Small intestine (tissue), 16 donors: ENCODE measurements at places on chromosomes 7 and 10.

DNA sequence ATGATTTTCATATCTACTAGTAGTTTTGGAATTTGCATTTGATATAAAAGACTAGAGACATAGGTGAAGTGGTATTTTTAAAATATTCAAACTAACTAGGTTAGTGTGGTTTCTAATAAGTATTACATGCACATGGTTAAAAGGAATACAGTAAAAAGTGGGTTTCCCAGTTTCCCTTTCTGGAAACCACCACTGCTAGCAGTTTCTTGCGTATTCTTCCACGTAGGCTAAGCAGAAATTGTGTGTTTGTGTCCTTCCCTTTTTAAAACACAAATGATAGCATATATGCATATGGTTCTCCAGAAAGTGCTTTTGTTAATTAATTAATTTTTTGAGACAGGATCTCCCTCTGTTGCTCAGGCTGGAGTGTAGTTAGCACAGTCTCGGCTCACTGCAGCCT lies 15.4 kb downstream of the NRF1 start:
- DNase-seq = no peak
- H3K27ac ChIP-seq = no peak overlapping the region
- no peaks in the 10 kb centered on the region for H3K36me3 ChIP-seq
- no peaks in the 10 kb centered on the region for H3K27me3 ChIP-seq
- no peaks in the 10 kb centered on the region for H3K4me1 ChIP-seq
- H3K4me3 ChIP-seq = no peak overlapping the region

- no peak overlapping the region for H3K4me3 ChIP-seq
- H3K27ac ChIP-seq = no peak overlapping the region
- no peak for DNase-seq
- H3K36me3 ChIP-seq = no peaks in the 10 kb centered on the region
These were observed 101.5 kb downstream of the RNF216 start for GRCh38 chr7:5679813-5680473.

- no peaks in the 10 kb centered on the region for H3K27me3 ChIP-seq
- H3K27ac ChIP-seq = no peak overlapping the region
- no peak for DNase-seq
- peaks cover 7% of the 10 kb centered on the region for H3K4me1 ChIP-seq
These were observed 665.3 kb upstream of the IGFBP3 start for GRCh38 chr7:46586406-46586805.

GRCh38 chr10:116997015-116997414 lies 8.0 kb downstream of the SHTN1 start:
- DNase-seq = peak; percentile 58
- no peak overlapping the region for H3K27ac ChIP-seq
- no peak overlapping the region for H3K4me3 ChIP-seq
- no peaks in the 10 kb centered on the region for H3K27me3 ChIP-seq
- no peaks in the 10 kb centered on the region for H3K36me3 ChIP-seq

- no peak overlapping the region for H3K4me3 ChIP-seq
- no peaks in the 10 kb centered on the region for H3K27me3 ChIP-seq
- H3K36me3 ChIP-seq = no peaks in the 10 kb centered on the region
- DNase-seq = no peak
These were observed 29.1 kb upstream of the RHOBTB1 start for GRCh38 chr10:60973086-60973485.

DNA sequence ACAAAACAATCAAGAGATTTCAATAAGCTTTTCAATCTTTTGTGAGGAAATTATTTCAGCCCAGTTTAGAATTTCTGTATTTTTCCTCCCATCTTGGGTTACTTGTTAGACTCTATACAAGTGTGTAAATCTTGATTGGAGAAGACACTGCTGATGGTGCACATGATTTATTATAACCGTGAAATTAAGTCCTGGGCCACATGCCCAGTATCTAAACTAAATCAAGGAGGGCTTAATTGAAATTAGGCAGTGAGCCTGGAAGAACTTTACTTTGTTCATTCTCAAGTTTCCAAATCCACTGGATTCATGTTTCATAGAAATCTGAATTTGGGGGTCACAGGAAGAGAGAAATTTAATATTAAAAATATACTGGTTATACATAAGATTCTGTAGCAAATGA lies 44.5 kb downstream of the CSTF2T start:
- H3K36me3 ChIP-seq = no peaks in the 10 kb centered on the region
- no peak overlapping the region for H3K27ac ChIP-seq

- H3K27me3 ChIP-seq = no peaks in the 10 kb centered on the region
- no peak for DNase-seq
- H3K36me3 ChIP-seq = no peaks in the 10 kb centered on the region
- H3K4me1 ChIP-seq = no peaks in the 10 kb centered on the region
- H3K4me3 ChIP-seq = no peak overlapping the region
These were observed 63.2 kb upstream of the PHF14 start for GRCh38 chr7:10910447-10910846.

DNA sequence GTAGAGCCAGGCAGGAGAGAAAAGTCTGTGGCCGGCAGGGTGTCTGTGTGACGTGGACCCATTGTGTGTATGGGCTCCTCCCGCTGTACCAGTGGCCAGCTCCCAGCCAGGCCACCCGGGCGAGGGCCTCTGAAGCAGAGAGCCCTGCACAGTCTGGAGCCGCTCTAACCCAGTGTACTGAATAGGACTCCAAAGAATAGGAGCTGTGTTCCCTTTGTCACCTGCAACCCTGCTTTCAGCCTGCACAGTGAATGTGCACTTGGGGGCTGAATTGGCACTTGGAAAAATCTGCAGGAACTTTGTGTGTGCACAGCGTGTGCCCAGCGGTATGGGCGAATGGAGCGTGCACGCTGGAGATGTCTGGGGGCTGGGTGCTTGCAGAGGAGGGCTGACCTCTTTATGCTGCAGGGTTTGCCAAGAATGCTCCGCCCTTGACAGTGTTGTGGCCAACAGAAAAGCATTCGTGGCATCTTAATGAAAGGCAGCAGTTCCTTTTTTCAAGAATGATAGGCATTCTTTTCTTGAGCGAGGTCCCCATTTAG lies 216.2 kb downstream of the AUTS2 start:
- DNase-seq = no peak
- H3K4me3 ChIP-seq = no peak overlapping the region
- no peaks in the 10 kb centered on the region for H3K27me3 ChIP-seq
- no peak overlapping the region for H3K27ac ChIP-seq

DNA sequence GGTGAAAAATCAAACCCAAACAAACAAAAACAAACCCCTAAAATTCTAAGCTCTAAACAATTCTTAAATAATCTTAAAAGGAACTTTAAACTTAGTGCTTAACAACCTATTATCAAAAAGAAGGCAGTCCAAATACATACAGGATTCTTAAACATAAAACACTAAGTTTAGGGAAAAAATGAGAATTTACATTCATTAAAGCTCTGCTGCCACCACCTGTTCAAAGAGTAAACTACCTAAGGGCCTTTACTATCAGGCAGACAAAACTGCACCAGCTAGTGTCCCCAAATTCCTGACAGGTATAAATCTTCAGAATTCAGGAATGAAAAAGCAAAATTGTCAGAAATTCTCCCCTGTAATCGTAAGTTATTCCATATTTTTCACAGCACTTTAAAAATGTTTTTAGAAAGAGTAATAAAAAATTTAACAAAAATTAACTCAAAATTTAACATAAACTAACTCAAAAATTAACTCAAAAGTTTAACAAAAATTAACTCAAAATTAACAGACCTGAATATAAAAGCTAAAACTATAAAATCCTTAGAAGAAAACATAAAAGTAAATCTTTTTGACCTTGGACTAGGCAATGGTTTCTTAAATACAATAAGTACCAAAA lies 55.1 kb downstream of the PDZD8 start:
- no peak overlapping the region for H3K27ac ChIP-seq
- no peaks in the 10 kb centered on the region for H3K27me3 ChIP-seq
- H3K4me3 ChIP-seq = no peak overlapping the region
- no peaks in the 10 kb centered on the region for H3K4me1 ChIP-seq
- H3K36me3 ChIP-seq = peaks cover 3% of the 10 kb centered on the region

- H3K27me3 ChIP-seq = no peaks in the 10 kb centered on the region
- no peak overlapping the region for H3K4me3 ChIP-seq
- H3K36me3 ChIP-seq = no peaks in the 10 kb centered on the region
These were observed 6.6 kb upstream of the STX1A start for GRCh38 chr7:73726083-73726466.

DNA sequence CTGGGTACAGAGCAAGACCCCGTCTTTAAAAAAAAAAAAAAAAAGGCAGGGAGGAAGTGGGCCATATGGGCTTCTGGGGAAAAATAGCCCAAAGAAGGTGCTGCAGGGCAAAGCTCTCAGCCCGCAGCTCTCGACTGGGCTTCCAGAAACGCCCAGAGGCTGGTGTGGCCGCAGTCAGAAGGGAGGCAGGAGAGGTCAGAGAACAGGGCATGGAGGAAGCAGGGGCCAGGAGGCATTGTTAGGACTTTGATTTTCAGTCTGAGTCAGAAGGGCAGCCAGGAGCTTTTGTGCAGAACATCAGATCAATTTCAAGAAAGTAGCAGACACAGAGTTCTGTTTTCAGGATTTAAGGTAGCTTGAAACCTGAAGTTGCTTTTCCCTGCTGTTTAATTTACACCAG lies 35.3 kb upstream of the CYTH3 start:
- no peaks in the 10 kb centered on the region for H3K4me1 ChIP-seq
- no peak overlapping the region for H3K4me3 ChIP-seq
- no peaks in the 10 kb centered on the region for H3K36me3 ChIP-seq
- peak; percentile 78 for DNase-seq

DNA sequence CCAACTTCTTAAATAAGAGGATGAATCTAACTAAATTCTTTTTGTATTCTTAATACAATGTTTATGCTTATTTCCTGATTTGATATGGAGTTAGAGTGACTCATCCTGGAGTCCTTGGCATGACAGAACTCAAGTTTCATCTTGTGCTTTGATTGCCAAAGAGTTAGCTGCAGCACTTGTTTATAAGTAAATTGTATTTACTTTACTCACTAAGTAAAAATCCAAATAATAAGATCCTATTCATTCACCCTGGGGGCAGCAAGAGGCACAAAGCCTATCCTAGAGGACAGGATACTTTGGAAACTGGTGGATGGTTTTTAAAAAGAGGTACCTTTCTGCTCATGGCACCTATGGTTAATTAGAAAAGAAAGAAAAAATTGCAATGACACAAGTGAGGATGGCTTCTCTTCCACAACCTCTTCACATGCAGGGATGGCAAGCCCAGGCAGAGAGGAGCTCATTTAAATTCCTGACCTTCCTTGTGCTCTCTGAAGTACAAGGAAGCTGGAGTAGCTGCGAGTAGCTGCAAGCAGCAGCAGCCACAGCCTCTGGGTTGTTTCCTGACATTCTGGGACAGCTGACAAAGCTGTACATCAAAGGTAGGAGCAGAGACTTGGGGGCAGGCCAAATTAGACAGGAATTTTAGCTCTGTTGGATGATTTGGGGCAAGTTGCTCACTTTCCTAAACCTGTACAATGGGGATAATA lies 28.5 kb upstream of the CROT start:
- no peaks in the 10 kb centered on the region for H3K4me1 ChIP-seq
- DNase-seq = no peak
- no peaks in the 10 kb centered on the region for H3K36me3 ChIP-seq
- no peak overlapping the region for H3K27ac ChIP-seq
- H3K27me3 ChIP-seq = no peaks in the 10 kb centered on the region
- H3K4me3 ChIP-seq = no peak overlapping the region

GRCh38 chr7:88759230-88760135 lies at the start of gene ZNF804B:
Gene ZNF804B (plus strand): TSS chr7:88759700. CDS start chr7:88759977, 277 bp downstream.
- H3K27ac ChIP-seq = no peak within 1 kb of the TSS
- peak; percentile 30 for DNase-seq
- peak within 1 kb of the TSS; percentile 1 for H3K4me3 ChIP-seq
- peaks cover 6% of the 10 kb centered on the region for H3K4me1 ChIP-seq
- H3K27me3 ChIP-seq = peaks cover 14% of the 10 kb centered on the region

- no peak for DNase-seq
- H3K36me3 ChIP-seq = no peaks in the 10 kb centered on the region
- no peak overlapping the region for H3K27ac ChIP-seq
- no peaks in the 10 kb centered on the region for H3K27me3 ChIP-seq
- no peak overlapping the region for H3K4me3 ChIP-seq
- H3K4me1 ChIP-seq = no peaks in the 10 kb centered on the region
These were observed 9.7 kb upstream of the GDF10 start for GRCh38 chr10:47290338-47290737.

DNA sequence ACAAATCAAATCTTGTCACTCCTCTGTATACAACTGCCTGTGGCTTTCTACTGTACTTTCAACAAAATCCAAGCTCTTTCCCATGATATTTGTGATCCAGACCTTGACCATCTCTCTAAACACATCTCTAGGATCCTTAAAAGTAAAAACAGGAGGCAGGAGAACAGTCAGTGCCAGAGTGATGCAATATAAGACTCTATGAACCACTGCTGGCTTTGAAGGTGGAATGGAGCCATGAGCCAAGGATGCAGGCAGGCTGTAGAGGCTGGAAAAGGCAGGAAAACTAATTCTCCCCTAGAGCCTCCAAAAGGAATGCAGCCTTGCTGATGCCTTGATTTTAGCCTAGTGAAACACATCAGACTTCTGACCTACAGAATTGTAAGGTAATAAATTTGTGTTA lies 45.5 kb upstream of the LRRN3 start:
- no peak for DNase-seq
- H3K27ac ChIP-seq = no peak overlapping the region
- no peaks in the 10 kb centered on the region for H3K4me1 ChIP-seq
- H3K27me3 ChIP-seq = no peaks in the 10 kb centered on the region

DNA sequence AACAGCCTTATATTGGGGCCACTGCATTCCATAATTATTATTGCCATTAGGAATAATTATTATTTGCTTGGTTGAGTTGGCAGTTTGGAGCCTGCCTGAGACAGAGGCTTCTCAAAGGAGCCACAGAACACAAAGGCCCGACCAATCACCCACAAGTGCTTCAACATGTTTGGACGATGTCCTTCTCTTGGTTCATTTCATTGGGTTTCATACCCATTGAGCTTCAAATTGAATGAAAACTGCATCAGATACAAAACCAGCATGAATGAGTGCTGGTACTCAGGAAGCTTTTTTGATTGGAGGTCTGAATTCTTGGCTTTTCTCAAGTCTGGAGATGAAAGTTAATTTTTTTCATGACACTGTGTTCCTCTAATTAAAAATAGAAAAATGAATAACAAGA lies 168.3 kb downstream of the CREB5 start:
- no peaks in the 10 kb centered on the region for H3K4me1 ChIP-seq
- H3K27ac ChIP-seq = no peak overlapping the region
- H3K36me3 ChIP-seq = no peaks in the 10 kb centered on the region
- H3K4me3 ChIP-seq = no peak overlapping the region
- peaks cover 2% of the 10 kb centered on the region for H3K27me3 ChIP-seq

GRCh38 chr10:46514431-46514861 lies 42.0 kb downstream of the GPRIN2 start:
- H3K4me1 ChIP-seq = no peaks in the 10 kb centered on the region
- DNase-seq = no peak
- no peak overlapping the region for H3K27ac ChIP-seq

- no peaks in the 10 kb centered on the region for H3K4me1 ChIP-seq
- no peaks in the 10 kb centered on the region for H3K27me3 ChIP-seq
- DNase-seq = no peak
- no peaks in the 10 kb centered on the region for H3K36me3 ChIP-seq
- H3K4me3 ChIP-seq = no peak overlapping the region
- no peak overlapping the region for H3K27ac ChIP-seq
These were observed 127.2 kb downstream of the ARL5B start for GRCh38 chr10:18786478-18786877.
